Amniotic stem cell (primary cell): ENCODE measurements at places on chromosomes 6 and 20.
A peak's percentile ranks its signal among the peaks of the same experiment; 100 is the strongest.

DNA sequence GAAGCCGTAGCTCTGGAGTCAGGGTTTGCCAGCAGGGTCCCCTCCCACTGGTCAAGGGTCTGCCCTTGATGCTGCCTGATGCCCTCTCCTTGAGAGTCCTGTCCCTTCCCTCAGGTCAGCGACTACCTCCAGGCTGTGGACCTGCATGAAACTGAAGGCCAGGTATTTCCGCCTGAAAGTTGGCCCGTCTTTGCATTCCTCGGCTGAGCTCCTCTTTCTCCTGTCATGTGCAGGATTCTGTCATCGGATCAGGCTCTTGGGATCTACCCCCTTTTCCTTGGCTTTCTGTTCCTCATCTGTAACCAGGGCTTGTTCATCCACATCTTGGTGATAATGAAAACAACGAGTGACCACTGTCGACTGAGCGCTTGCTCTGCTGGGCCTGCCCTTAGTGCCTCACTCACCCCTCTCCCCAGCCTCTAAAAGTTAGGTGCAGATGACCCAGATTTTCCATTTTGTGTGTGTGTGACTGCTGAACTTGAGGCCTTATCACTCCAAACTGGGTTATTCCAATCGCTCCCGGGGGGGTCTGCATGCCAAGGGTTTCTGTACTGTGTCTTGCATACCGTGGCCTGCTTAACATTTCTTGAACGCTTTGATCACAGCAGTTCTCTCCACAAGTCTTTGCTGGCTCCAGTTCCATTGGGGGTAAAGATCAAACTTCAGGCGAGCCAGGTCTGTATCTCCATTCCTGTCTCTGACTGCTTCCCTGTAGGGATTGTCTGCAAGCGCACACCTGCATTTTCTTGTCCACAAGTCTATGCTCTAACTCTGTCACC is 81.6 kb downstream of the DTD1 start:
- DNase-seq: no peak

DNA sequence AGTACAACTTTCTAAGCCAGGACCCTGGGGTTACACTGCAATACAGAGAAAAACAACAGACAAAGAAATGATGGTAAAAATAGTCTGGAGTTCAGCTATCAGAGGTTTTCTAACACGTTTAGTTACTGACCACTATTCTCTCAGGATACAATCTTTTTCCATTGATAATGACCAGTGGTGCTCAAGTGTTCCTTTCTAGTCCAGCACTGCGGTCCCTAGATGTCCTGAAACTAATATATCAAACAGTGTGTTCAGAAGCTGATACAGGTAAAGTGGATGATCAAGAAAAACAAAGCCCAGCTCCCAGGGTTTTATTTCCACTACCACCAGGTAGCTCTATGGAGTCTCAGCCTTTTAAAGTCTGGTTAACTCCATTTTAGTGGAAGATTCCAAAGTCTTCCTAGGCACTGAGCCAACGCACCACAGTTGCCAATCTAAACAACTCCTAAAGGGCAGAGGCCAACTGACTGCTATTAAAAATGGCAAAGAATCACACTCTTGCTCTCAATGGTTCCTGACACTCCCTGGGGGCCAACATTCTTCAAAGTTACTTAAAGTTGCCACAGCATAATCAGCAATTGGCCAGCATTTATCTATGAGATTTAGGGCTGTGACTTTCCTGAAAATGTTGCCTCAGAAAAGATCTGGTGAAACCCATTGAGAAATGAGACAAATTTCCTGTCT is 38.2 kb downstream of the DZANK1 start:
- DNase-seq: no peak

DNA sequence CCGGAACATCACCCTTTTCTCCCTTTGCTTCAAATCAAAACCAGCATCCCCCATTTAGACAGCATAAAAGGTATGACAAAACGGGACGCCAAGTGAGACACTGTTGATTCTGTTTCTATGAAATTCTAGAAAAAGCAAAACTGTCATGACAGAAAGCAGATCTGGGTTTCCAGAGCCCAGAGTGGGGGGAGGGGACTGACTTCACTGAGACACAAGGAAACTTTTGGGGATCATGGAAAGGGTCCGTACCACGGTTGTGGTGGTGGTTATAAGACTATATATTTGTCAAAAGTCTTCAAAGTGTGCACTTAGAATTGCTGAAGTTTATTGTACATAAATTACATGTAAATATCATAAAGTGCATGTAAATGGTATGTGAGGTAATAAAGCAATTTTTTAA is 82.6 kb downstream of the SLC22A3 start:
- no peak for DNase-seq

GRCh38 chr6:108995296-108995695 is 99.3 kb downstream of the SESN1 start:
- no peak for DNase-seq

GRCh38 chr20:34987288-34988190 is 31.9 kb downstream of the MYH7B start:
- no peak for DNase-seq

- DNase-seq: no peak
These were observed 61.3 kb upstream of the RNF24 start for GRCh38 chr20:4076671-4077070.

- no peak for DNase-seq
These were observed 584.9 kb upstream of the EYS start for GRCh38 chr6:66291905-66292304.

GRCh38 chr6:33391922-33392594 is 435 bp downstream of the KIFC1 start:
- DNase-seq: no peak

GRCh38 chr6:156396068-156396771 is 381.0 kb upstream of the ARID1B start:
- DNase-seq: no peak

DNA sequence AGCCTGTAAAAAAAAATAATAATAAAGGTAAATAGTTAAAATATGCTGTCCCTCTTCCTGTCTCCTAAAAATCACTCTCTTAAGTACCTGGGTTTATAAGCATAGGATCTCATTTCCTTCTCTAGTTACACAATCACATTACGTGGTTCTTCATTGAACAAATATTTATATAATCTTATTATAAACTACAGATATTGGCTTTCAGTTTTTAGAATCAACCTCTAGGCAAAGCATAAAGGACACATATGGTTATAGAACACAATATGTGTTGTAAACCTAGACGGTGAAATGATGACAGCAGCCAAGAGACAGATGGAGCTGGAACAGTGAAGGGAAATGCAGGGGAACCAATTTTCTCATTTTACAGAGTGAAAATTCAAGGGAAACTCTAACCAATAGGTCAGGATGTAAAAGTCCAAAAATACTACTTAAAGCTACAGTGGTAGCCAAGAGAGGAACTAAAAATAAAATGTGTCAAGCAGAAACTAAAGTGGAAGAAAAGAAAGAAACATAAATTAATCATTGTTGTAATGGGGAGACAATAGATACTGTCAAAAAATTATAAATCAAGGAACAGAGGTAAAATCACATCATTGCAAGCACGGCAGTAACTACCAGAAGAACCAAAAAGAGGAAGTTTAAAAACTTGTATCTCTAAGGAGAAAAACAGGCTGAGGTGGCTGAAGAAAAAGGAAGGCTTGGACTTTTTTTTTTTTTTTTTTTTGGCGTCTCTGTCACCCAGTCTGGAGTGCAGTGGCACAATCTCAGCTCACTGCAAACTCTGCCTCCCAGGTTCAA is 82.8 kb upstream of the CDYL start:
- DNase-seq: no peak

- DNase-seq: no peak
These were observed 12.8 kb downstream of the BHLHE23 start for GRCh38 chr20:62993856-62994494.

DNA sequence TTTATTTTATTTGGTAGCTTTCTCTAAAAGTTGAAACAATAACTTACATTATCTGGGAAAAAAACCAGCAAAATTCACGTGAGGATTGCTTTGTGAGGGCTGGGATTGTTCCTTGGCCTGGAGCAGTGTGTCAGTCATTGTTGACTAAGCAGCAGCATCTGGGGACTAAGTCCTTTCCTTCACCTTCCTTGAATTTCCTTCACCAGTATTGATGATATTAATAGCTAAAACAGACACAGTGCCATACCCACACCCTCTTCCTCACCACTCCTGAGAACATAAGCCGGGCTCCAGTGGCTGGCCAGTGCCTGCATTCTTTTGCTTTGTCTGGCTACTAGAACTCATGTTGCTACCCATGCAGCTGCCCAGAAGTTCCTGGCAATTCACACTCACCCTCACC is 23.7 kb downstream of the PLCB1 start:
- DNase-seq: no peak

GRCh38 chr6:69835414-69836179 is 30.8 kb upstream of the COL19A1 start:
- DNase-seq: peak; percentile 30

DNA sequence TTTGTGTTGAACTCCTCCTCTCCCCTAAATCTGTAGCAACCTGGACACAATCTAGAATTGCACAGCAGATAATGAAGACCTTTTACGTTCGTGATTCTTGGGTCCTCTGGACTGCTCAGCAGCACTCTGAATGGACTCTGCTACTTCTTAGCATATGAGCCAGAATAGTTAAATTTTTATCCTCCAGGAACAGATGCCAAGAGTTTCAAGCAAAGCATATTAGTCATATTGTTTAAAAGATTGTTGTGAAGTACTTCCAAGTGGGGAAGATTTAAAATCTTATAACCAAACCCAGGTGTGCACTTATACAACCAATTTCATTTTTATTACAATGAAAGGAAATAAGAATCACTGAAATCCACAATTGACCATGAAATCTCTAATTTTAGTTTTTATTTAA is 118.9 kb upstream of the EXOC2 start:
- no peak for DNase-seq

DNA sequence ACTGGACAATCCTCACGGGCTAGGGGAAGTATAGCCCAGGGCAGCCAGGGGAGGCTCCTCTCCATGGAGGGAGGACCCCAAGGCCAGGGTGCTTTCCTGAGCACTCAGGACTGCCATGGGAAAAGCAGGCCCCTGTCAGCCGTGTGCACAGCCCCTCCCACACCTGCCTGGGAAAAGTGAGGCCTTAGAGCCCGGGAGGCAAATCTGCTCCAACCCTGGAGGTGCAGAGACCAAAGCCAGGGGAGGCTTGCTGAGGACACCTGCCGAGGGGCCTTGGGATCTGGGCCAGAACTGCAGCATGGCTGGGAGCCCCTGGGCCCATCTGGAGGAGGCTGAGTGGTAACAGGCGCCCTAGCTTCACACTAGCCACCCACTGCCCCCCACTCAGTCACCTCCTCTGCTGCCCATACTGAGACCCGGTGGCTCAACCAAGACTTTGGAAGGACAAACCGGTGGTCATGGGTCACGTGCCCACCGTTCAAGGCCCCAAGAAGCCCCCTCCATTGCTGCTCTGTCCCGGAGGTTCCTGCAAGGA is 55.2 kb downstream of the YTHDF1 start:
- no peak for DNase-seq

DNA sequence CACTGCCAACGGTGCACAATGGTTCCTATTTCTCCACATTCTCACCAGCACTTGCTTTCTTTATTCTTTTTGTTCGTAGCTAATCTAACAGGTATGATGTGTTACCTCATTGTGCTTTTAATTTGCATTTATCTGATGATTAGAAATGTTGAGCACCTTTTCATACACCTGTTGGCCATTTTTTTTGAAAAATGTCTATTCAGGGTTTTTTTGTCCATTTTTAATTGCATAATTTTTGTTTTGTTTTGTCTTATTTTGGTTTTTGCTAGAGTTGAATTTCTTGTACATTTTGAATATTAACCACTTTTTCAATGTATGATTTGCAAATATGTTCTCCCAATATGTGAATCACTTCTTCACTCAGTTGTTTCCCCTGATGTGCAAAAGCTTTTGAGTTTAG is 150.6 kb downstream of the TENT5A start:
- DNase-seq: no peak

DNA sequence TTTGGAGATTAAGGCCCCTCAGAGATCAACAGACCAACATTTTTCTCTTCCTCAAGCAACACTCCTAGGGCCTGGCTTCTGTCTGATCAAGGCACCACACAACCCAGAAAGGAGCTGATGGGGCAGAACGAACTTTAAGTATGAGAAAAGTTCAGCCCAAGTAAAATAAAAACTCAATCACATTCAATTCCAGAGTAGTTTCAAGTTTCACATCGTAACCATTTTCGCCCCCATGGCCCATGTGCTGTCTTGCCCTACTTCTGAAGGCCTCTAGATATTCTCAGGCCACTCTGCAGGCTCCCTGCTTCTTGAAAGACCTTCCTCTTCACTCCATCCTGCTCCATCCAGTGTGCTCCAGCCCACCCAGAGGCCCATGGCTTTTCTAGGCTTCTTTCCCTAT is 4.2 kb downstream of the IL17A start:
- no peak for DNase-seq

DNA sequence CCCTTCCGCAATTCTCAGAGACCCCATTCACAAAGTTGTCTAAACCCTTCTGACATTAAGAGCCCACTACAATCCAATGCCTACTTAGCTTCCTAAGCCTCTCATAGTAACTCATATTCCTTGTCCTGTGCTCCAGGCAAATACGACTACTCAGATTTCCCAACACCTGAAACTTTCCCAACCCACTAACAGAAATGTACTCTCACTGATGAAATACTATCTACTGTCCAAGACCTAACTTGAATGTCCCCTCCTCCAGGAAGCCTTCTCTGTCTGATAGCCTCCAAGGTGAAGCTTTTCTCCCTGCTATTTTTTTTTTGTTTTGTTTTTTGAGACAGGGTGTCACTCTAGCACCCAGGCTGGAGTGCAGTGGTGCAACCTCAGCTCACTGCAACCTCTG is 30.4 kb downstream of the GPLD1 start:
- no peak for DNase-seq

- DNase-seq: no peak
These were observed 80.8 kb downstream of the PLEKHG1 start for GRCh38 chr6:150680510-150680909.

DNA sequence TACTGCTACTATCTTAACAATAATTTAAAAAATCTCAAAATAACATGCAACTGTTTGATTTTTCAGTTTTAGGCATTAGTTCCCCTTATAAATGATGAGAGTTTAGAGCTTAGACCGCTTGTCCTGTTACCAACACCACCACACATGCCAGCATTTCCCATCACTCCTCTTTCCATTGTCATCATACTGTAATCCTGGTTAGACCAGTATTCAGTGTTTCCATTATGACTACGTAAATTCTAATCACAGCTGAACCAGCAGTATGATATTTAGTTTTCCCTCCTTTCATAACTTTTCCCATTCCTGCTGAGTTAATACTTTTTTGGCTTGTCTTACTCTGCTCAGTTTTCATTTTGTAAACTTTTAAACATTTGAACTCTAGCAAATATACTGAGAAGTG is 12.2 kb upstream of the TBC1D20 start:
- DNase-seq: no peak

DNA sequence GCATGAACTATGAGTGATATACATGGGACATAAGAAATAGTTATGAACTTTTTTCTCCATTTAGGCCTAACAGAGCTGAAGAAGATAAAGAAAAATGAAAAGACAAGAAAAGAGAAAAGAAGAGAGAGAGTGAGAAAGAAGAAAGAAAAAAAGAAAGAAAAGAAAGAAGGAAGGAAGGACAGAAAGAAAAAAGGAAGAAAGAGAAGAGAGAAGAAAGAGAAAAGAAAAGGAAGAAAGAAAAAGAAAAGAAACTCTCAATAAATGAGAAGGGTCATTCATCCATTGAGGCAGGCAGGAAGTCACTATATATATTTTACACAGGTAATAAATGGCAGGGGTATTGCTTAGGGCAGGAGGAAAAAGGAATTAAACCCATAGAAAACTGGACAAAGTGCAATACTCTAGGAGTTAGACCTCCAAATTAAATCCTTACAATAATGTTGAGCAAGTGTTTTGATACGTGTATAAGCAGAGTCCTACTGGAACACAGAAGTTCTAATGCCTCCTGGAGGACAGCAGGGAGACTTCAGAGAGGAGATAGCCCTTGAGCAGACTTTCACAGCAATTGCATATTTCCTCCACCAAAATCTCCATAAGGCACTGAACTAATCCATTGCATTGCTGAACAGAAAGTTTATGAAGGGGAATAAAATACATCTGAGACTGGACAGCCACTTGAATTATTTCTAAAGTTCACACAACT is 86.4 kb upstream of the TENT5A start:
- DNase-seq: no peak
